ENCODE measurements at places on chromosomes 2 and 18.

DNA sequence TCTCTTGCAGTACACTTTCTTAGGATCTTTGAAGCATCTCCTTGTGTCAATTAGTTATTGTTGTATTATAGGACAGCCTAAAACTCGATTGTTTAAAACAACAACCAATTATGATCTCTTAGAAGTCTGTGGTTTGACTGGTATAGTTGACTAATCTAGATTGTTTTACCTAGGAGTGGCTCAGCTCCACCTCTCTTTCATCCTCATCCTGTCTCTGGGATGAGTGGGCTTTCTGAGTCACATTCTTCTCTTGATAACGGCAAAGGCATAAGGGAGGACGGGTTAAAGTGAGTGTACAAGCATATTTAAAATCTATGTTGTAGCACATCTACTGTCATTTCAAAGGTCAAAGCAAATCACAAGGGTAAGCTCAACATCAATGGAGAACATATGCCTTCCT, 102.3 kb upstream of the GULP1 start:
- no peak for DNase-seq

GRCh38 chr2:101773137-101773536, 75.6 kb downstream of the MAP4K4 start:
- no peak for DNase-seq

DNA sequence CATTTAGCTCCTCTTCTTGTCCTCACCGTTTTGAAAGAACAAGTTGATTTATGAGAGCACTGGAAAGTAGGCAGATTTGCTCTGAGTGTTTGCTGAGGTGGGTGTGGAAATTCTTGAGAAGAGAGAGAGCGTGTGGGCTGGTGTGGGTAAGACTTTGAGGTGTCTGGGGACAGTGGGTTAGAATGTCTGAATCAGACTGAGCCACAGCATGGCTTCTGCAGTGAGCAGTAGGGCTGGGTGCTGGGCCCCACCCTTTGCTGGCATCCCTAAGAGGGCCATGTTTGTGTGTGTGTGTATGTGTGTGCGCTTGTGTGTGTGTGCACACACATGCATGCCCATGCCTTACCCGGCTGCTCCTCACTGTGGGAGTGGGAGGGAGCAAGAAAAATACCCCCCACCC, 63.7 kb downstream of the COPS8 start:
- no peak for DNase-seq

GRCh38 chr18:68445668-68446426, 269.1 kb downstream of the TMX3 start:
- DNase-seq: no peak

GRCh38 chr2:8999102-8999446, 4.4 kb downstream of the MBOAT2 start:
- no peak for DNase-seq

- DNase-seq: no peak
These were observed 175.3 kb downstream of the INHBB start for GRCh38 chr2:120520929-120521912.

GRCh38 chr2:120570001-120570400, 165.7 kb upstream of the GLI2 start:
- DNase-seq: no peak

- DNase-seq: no peak
These were observed 434.9 kb upstream of the ST6GAL2 start for GRCh38 chr2:107320881-107321280.

DNA sequence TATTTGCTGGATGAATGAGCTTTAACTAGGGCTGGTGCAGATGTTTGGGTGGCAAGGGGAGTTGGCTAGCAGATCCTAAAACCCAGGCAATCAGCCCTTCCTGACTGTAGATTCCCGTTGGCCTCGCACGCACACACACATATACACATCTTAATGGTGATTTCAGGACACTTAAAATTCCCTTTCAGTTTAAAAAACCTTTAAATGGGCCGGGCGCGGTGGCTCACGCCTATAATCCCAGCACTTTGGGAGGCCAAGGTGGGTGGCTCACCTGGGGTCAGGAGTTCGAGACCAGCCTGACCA, 19.5 kb upstream of the MTCL1 start:
- DNase-seq: no peak
